GM12878 (cell line): ENCODE measurements at places on chromosomes 3 and 15.

GRCh38 chr3:188435266-188435665 is 281.3 kb downstream of the LPP start:
- DNase-seq = no peak

GRCh38 chr3:49602877-49603411 is 48.7 kb downstream of the BSN start:
- DNase-seq = no peak

GRCh38 chr3:118817748-118818165 is 216.9 kb downstream of the IGSF11 start:
- DNase-seq = no peak

GRCh38 chr3:43372809-43373559 is 86.6 kb downstream of the SNRK start:
- DNase-seq = no peak

DNA sequence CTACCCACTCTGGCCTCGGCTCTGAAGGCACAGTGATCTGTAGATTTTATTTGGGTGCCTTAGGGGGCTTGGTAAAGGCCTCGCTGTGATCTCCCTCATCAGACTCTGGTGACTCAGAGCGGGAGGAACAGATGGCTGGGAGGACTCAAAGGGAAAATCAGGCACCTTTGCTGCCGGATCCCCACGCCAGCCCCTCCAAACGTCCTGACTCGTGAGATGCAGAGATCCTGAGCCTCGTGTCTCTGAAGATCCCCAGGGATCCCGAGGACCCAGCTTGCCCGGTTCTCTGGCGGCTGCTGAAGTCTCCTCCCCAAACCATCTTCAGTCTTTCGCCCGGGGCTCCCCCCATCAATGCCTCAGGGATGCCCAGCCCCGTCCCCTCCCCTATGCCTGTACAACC is 32.8 kb downstream of the MUC20 start:
- no peak for DNase-seq

GRCh38 chr15:52730173-52730572 is 51.0 kb upstream of the ATOSA start:
- peak; percentile 28 for DNase-seq

DNA sequence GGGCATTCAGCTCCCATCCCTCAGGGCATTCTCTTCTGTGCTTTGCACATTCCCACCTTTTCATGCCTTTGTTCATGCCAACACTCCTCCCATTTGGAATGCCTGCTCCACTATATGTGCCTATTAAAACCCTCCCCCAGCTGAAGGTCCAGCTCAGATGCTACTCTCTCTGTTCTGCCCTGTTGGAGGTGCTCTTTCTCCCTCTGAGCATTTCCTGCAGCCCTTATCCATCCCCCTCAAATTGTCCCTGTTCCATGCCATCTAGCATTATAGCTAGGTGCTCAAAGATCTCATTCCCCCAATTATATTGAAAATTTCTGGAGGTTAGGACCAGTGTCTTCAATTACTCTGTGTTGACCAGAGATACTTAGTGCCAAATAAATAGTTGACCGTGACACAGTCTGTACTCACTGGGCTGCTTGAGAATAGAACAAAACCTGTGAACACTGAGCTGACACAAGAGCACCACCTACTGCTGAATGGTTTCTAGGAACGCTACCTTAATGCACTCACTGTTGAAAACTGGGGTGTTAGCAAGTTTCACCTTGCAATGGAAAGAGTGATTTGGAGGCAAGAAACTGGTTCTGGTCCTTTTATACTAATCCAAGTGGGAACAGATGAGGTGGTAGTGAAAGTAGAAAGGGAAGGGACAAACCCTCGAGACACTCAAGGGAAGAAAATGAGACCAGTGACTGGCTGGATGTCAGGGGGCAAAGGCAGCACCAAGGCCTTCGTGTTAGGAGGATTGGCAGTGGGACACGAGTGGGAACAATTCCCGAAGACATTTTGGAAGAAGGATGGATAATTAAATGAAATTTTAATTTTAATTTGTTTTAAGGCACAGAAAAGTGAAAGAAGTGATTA is 289.8 kb upstream of the ROPN1 start:
- DNase-seq = no peak

DNA sequence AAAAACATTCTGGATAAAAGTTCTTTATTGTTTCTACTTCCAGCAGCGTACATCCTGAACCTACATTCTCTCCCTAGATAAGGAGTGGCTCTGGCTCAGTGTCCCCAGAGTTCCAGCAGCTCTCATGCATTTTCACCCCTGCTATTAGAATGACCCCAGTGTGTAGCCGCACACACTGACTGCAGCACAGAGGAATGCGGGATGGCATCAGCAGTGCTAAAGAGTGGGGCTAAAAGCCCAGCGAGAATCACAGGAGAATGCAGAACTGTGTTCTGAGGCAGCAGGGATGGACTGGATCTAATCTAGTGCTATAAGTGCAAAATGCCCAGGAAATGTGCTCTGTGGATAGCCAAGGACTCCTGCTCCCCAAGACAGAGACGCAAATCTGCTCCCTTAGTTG is 66.4 kb upstream of the TJP1 start:
- DNase-seq = no peak

DNA sequence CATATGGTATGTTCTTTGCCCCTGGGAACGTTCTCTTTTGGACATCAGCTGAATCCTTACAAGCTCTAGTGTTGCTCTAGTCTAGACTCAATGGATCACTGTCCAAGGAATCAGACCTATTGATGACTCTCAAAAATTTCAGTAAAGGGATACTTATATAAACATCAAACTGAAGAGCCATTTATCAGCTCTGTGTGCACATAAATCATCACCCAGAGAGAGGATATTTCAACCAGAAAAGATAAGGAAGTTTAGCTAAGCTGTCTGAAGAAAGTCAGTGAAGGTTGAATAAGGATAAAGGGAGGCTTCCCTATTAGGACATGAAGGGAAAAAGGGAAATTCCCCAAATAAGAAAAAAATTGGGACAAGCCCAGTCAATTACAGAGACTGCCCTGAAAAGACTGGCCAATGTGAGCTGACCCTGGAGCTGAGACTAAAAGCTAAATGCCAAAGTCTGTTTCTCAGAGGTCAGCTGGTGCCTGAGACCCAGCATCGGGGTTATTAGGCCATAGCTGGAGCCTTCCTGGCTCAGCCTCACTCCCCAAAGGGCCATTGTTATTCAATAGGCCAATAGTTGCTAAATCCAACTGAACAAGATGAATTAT is 424.1 kb upstream of the THBS1 start:
- no peak for DNase-seq

DNA sequence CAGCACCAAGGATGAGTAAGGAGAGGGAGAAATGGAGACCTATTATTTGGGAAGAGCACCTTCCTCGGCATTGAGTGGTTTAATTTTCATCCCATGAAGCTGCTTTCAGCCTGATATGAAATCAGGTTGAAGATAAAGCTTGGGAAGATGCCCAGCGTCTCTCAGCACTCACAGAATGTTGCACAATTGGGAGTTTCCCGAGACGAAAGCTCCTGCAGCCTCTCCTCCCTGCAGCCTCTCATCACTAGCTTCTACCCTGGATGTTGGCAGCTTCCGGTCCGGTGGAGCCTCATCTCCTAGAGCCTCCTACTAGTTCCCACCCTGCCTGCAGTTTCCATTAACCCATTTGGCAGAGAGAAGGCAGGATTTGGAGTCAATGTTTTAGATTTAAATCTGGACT is 40.3 kb downstream of the EDEM1 start:
- DNase-seq = no peak

DNA sequence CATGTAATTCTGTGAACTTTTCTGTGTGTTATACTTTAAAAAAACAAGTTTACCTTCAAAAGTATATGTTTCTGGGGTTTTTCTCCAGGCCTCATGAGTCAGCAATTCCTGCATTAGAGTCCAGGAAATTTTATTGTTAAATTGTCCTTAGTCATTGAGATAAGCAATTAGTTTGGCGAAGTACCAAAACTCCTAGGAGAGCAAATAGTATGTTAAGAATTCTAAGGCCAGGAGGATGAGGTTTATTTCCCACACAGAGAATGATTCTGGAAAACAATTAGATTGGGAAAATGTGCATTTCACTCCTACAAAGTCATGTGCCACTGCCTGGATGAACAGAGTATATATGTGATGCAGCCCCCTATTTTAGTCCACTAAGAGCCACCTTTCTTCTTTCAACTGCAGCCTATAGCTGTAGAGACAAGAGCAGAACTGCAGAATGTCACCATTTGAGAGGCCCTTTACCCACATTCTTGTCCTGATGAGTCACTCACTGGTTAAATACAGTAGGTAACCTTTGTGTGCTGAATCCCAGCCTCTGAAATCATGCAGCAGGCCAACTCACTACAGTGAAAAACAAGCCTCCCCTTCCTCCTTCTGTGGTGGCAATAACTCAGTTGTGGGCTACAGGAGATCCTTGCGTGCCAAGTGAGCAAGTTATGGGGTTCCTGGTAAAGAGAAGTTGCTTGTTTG is 452.8 kb upstream of the THBS1 start:
- DNase-seq = no peak

- no peak for DNase-seq
Measured at GRCh38 chr3:45873638-45874037, 12.7 kb upstream of the CCR9 start.

DNA sequence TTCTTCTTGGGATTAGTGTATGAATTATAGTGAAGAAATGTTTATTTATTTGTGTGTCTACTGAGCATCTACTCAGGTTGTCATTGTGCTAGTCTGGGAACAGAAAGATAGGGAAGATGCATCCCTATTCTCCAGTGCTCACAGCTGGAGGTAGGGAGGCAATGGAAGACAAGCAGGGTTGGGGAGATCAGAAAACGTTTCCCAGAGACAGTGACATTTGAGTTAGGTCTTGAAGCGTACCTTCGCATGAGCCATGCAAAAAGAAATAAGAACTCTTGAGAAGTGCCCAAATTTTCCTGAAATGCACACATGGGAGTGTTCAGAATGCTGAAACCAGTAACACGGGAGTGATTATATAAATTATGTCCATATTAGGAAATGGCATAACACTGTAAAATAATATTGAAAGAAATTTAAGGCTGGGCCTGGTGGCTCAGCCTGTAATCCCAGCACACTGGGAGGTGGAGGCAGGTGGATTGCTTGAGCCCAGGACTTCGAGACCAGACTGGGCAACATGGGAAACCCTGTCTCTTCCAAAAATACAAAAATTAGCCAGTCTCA is 5.3 kb upstream of the CEMIP start:
- no peak for DNase-seq

DNA sequence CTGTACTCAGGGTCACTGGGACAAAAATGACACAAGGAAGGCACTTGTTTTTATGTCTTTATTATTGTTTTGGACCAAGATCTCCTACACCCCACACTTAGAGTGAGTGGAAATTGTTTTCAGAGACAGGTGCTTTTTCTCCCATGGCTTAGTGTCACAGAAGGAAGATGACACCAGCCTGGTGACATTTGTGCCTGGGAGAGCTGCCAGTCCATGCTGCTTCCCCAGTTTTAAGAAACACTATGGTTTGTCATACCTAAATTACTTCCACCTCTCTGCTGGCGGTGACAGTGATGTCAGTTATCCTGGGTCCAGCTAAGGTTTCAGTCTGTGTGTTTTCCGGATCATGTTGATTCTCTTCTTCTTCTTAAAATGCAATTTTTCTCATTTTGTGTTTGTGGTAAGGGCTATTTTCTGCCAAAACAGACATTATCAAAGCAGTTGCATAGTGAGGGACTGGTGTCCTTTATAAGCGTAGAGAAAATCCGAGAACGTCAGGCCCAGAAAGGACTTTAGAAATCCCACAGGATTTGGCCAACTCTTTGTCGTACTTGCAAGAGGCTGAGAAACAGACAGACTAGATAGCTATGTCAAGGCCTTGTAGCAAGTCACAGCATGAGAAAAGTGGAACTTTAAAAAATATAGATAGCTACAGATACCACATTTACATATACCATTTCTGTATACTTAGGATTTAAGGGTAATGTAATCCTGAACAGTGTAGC is 149.5 kb downstream of the TP63 start:
- no peak for DNase-seq

DNA sequence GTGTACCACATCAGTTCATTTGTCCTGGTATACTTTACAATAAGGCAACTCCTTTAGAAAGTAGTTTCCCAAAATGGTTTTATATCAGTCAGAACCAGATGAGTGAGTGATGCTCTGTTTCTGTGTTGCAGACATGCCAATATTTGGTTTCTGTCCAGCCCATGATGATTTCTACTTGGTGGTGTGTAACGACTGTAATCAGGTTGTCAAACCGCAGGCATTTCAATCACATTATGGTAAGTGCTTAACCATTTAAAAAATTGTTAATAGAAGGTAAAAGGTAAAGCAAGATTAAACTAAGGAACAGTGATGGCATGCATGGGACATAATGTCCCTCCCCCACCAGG is 40.0 kb upstream of the SCAANT1 start:
- DNase-seq = no peak

DNA sequence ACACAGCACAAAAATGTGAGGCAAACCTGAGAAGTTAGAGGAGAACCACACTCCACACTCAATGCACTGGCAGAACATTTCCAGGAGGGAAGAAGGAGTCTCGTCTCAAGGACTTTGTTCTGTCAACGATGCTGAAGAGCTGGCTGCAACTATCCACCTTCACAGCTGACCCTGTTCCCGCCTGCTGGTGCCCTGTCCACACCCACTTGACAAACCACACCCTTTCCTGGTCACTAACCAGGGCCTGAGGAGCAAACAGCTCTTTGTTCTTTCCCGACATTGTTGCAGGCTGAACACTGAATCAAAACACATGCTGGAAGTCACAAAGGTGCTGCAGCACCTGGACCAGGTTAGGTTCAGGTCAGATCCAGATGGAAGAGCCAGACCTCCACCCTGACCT is 92.6 kb upstream of the ARRDC4 start:
- DNase-seq = no peak

DNA sequence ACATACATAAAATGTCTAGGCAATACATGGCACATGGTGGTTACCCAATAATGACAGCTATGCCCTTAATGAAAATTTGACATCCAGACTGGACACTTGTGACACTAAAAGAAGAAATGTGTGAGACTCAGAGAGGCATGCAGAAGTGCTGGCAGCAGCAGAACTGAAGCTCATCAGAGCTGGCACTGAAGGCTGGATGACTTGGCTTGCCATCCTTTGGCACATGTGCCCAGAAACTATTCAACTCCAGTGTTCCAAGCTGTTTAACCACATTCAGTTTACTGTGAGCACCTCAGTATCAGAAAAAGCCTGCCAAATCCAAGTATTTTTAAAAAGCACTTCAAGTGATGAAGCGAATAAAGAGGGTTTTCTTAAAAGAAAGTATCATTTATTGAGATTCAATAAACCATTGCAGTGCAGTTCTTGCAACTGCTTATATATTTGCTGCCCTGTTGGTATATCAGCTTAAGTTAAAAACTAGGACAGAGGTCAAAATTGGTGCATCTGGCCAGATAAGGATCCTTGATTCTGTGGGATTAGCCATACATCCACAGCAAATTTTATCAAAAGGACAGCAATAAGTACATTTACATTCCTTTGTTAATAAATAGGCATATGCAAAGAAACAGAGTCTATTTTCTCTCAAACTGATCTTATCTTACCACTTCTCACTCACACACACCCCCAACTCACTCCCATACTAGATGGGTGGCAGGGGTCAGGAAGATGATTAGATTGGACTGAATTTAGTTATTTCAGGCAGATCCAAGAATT is 15.8 kb downstream of the IGSF11 start:
- no peak for DNase-seq
